ENCODE measurements at places on chromosomes 5 and 9.

DNA sequence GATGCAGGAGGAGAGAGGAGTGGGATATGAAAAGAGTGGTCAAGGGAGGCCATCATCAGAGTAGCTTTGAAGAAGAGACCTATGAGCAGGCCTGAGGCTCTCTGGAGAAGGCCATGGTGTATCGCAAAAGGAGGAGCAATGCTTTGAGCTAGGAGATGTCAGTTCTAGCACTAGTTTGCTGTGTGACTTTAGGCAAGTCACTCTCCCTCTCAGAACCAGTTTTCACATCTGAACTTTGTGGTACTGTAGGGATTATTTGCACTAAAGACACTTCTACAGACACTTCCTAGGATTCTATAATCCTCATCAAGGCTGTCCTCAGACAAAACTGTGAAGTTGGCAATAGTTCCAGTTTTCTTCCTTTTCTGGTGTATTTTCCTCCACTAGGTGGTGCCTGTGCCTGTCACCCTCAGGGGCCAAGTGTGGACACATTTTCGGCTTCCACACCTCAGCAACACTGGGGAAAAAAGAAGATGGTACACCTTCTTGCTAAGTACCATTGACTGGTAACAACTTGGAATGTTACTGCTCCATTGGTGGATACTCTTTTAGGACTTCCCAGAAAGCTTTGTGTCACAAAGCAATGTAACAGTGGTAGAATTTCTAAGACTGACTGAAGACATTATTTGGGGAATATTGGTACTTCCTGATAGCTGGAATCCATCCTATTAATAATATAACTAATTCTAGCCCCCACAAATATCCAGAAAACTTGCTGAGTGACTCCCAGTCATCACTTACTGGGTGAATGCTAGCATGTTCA lies 9.9 kb downstream of the PAPPA start:
- DNase-seq = no peak

- DNase-seq = no peak
These were observed 411.5 kb downstream of the PLK2 start for GRCh38 chr5:58048185-58048925.

- no peak for DNase-seq
These were observed 1.0 kb downstream of the CERT1 start for GRCh38 chr5:75510417-75510835.

GRCh38 chr9:134283111-134283515 lies 43.1 kb upstream of the RXRA start:
- no peak for DNase-seq

GRCh38 chr5:9785751-9786150 lies 155.6 kb upstream of the TAS2R1 start:
- DNase-seq = no peak

DNA sequence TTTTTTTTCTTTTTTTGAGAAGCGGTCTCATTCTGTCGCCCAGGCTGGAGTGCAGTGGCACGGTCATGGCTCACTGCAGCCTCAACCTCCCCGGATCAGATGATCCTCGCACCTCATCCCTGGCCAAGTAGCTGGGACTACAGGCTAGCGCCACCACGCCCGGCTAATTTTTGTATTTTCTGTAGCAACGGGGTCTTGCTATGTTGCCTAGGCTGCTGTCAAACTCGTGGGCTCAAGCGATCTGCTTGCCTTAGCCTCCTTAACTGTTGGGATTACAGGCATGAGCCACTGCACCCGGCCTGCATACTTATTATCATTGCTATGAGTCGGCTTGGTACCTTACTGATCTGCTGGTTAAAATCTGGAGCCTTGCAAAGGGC lies 790 bp upstream of the IARS1 start:
- no peak for DNase-seq

DNA sequence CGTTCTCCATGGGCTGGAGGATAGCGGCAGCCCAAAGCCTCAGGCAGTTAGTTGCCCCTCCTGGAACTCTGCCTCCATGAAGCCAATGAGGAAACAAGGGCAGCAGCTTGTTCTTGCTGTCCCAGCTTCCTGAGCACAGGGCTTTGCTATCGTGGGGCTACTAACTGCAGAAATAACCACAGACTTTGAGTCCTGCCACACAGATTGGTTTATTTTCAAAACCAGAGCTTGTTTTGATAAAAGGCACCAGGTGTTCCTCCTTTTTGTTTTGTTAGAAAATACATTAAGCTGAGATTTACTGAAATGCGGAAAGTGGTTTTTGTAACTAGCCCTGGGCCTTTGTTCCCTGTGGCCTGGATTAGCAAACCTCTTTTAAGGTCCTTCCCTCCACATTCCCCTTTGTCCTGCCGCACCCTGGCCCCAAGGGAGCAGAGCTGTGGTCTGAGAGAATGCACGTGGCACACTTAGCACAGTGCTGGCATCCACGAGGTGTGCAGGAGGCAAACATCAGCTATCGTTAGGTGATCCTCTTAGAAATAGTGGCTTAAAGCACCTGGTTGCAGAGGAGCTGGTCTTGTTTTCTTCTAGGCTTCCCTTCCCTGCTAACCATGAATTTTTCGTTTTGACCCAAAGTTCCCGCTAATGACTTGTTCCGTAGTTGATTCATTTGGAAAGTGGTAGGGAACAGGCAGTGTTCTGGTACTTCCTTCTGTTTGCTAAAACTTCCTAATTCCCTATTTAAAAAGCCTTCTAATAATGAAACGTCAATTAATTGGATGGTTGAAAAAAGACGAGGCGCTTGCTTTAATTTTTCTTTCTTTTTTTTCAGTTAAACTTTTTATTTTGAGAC lies 21.5 kb downstream of the MVB12B start:
- DNase-seq = no peak

DNA sequence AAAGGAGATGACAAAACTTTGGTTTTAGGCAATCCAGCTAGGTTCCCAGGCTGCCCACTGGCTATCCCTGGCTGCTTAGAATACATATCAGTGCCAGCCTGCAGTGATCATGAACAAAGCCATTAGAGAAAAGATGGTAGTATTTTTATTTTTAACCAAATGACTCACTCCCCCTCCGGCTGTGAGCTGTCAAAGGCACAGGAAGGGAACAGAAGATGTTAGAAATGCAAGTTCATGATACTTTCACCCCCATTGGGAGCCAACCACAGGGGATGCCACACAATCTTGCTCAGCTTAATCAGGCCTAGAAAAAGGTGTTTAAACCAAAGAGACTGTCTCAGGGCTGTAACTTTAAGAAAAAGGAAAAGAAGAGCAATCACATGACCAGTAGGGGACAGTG lies 70.3 kb upstream of the ASTN2 start:
- no peak for DNase-seq

DNA sequence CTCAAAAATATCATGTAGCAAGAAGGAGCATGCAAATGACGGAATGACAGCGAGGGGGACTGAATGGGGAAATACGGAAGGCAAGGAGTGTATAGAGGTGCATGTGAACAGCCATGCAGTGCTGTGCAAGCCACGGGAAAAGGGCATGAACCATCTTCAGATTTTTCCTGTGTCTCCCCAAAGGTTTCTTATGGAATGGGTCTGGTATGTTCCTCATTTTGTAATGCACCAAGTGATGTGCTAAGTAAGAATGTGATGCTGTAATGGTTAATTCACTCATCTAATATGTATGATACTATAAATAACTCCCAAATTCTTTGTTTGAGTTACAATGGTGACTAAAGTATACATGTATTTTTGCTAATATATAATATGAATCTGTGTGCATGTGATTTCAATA lies 99.0 kb upstream of the DAB2 start:
- DNase-seq = no peak

DNA sequence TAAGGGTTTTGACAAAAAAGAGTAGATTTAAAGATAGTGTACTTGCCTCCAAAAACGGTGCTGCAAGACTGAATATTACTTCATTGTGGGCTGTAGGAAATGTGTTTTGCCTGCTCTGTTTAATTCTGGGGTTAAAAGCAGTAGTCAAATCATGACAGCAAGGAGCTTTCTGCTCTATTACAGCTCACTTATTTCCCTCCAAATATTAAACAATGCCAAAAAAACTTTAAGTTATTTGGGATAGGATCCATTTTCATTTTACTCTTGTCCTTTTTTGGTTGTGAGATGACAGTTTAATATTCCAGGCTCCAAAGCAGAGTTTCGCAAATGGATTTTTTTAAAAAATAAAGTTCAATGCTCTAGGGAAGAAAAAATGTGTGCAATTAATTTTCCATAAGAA lies 340.4 kb upstream of the RGMB start:
- no peak for DNase-seq

GRCh38 chr5:134019636-134020035 lies 14.9 kb upstream of the VDAC1 start:
- no peak for DNase-seq

- no peak for DNase-seq
These were observed 652.2 kb upstream of the RGMB start for GRCh38 chr5:98121036-98121936.

- no peak for DNase-seq
These were observed 2.5 kb downstream of the TLX3 start for GRCh38 chr5:171311322-171312077.

- no peak for DNase-seq
These were observed 20.5 kb upstream of the VPS13A start for GRCh38 chr9:77156646-77157371.

- no peak for DNase-seq
These were observed 118.1 kb downstream of the ADAMTS2 start for GRCh38 chr5:179227229-179227579.

DNA sequence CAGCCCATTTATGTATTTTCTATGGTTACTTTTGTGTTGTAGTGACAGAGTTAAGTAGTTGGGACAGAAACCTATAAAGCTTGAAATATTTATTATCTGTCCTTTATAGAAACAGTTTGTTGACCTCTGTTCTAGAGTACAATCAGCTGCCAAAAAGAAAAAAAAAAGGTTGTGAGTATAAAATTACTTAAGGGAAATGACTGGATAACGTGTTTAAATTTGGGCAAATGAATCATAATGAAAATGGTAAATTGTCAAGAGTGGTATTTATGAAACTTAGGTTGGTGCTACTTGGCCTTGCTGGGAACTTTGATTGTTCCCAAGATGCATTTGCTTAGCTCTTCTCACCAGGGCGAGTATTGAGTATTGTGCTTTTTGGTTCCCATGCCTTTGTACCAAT lies 70.2 kb upstream of the IL6ST start:
- DNase-seq = no peak

DNA sequence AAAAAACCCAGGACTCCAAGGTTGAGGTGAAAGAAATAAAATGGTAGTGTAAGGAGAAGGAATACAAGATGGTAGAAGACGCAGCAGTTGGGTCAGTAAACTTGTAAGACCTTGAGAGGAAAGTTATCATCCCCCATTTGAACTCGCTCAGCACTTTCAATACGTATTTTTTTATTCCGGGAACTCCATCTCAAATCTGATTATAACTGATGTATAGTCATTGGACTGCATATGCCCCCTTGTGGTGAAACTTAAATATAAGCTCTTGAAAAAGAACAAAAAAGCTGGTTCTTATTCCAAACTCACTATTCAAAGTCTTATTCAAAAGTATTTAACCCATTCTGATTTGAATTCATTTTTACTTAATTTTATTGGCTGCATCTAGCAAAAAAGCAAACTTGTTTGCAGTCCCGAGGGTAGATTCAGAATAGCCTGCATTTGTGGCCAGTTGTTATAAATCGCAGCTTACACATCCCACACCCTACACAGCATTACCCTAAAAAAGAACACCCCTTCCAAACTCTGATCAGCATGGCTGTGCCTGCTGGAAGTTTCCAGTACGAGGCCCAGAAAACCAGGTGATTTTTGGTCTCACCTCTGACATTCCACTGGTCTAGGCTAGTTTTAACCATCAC lies 118.0 kb downstream of the ESM1 start:
- peak; percentile 46 for DNase-seq

- no peak for DNase-seq
These were observed 196.7 kb downstream of the WDR70 start for GRCh38 chr5:37575541-37576489.

GRCh38 chr9:136759436-136760325 lies 1.6 kb upstream of the LCN8 start:
- no peak for DNase-seq

DNA sequence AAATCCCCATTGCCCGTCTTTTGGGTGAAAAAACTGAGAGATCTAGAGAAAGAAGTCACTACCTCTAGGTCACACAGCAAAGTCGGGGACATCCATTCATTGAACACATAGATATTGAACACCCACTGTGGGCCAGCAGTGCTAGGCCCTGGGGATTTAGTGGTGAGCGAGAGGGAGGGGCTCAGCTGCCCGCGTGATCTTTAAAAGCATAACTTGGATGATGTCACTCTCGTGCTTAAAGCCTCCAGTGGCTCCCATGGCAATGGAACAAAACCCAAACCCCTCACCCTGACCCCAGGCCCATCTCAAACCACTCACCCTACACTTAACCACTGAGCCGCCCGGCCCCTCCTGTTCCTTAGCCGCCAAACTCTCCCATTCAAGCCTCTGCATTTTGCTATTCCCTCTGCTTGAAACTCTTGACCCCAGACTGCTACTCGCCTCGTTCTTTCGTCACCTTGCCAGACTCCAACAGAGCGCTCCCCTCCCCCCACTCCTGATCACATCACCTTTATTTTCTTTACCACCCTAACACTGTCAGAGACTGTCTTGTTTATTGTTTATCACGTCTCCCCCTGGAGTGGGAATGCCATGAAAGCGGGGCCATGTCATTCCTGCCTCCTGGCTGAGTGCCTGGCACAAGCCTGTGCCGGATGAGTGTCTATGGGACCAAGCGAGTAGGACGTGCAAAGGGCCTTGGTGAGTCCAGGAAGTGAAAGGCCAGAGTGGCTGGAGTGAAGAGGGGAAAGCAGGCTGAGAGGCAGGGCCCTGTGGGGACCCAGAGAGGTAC lies 710 bp upstream of the PIP5KL1 start:
- no peak for DNase-seq

GRCh38 chr5:20420991-20421595 lies 433.1 kb upstream of the CDH18 start:
- no peak for DNase-seq

DNA sequence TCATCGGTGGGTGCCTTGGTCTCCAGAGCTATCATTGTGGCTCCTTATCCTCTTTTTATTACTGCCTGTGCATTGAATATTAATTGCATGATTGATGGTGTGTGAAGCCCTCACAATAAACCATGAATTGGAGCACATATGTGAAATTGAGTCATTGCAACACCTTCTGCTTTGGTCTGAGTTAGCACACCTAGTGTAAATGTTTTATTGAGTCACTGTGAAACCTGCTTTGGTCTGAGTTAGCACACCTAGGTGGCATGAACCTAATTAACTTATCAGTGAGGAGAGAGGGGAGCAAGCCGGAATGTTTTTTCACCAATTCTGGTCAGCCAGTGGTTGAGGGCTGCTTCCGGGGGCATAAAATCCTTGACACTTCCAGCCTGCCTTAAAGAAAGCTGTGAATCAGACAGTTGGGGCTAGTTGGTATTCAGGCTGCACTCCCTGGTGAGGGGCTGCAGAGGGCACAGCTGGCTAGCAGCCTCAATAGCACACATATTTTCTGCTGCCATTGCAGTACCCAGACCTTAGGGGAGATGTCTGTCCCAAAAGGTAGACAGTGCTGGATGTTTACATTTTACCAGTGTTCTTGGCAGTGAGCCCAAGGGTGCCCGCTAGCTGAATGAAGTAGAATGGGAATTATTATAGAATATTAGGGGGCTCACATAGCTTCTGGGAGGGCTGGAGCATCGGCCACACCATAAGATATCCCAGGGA lies 76.5 kb upstream of the GOLM1 start:
- DNase-seq = no peak
